IMR-90 (cell line): ENCODE measurements at places on chromosomes 3 and 15. TPM values are rescaled to one million over a fixed set of nuclear protein-coding genes. Genes with fewer than 3 reads are reported as not detected.

The HTR3E gene
- not detected in 2 replicates for total RNA-seq

DNA sequence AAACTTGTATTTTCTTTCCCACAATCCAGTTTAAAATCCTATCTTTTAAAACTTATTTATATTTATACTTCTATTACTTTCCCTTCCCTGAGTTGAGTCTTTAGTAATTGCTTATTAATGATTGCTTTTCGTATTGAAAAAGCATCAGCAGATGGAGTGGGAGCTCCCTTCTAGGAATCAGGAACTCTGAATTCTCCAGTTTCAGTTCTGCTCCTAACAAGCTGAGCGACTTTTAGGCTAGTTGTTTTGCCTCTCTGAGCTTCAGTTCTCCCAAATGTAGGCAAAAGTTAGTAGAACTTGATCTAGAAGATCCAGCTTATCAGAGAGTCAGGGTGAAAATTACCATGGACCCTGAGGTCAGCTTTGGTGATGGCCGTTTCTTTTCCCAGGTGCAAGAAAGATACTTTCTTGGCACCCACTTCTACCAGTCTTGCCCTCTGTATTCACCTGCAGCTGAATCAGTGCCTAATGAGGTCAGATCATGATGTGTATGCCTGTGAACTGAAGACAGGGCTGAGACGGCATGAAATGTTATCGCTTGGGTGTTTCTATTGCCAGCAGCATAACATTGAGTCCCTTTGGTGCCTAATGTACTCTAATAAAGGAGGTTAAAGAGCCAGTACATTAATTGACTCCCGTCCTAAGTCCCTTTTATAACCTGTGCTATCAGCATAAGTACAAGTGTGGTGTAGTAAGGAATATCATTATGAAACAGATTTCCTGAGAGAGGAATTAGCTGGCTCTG lies 194.5 kb upstream of the TBC1D5 start:
- no peak for DNase-seq

DNA sequence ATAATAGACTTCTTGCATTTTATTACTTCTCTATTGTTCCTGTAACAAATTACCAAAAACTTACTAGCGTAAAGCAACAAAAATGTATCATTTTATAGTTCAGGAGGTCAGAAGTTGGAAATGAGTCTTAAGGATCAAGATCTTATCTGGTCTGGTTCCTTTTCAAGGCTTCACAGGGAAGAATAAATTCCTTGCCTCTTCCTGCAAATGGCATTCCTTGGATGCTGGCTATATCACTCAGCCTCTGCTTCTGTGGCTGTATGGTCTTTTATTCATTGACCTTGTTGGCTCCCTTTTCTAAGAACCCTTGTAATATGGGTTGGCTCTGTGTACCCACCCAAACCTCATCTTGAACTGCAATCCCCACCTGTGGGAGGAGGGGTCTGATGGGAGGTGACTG lies 478.4 kb upstream of the THBS1 start:
- DNase-seq, result no peak

DNA sequence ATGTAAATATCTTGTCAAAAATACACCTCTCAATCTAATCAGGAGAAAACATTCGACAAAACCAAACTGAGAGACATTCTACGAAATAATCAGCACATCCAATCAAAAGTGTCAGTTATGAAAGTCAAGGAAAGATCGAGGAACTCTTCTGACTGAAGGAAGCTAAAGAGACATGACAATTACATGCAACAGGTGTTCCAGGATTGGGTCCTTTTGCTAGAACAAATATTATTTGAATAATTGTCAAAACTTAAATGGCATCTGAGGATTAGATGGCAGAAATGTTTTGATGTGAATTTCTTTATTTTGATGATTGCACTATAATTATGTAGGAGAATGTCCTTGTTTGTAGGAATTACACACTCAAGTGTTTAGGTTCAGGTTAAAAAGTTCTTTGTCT lies 124.1 kb upstream of the HES1 start:
- no peak for DNase-seq
